ACHN (cell line): ENCODE measurements at places on chromosomes 13 and 19.
A peak's percentile ranks its signal among the peaks of the same experiment; 100 is the strongest.

- DNase-seq = no peak
Observed at GRCh38 chr13:113084094-113084942, 21.3 kb upstream of the F7 start.

- DNase-seq = no peak
Observed at GRCh38 chr19:5093297-5093928, 124.5 kb downstream of the KDM4B start.

GRCh38 chr19:4556597-4557127 is 2.8 kb downstream of the SEMA6B start:
- DNase-seq = peak; percentile 11

DNA sequence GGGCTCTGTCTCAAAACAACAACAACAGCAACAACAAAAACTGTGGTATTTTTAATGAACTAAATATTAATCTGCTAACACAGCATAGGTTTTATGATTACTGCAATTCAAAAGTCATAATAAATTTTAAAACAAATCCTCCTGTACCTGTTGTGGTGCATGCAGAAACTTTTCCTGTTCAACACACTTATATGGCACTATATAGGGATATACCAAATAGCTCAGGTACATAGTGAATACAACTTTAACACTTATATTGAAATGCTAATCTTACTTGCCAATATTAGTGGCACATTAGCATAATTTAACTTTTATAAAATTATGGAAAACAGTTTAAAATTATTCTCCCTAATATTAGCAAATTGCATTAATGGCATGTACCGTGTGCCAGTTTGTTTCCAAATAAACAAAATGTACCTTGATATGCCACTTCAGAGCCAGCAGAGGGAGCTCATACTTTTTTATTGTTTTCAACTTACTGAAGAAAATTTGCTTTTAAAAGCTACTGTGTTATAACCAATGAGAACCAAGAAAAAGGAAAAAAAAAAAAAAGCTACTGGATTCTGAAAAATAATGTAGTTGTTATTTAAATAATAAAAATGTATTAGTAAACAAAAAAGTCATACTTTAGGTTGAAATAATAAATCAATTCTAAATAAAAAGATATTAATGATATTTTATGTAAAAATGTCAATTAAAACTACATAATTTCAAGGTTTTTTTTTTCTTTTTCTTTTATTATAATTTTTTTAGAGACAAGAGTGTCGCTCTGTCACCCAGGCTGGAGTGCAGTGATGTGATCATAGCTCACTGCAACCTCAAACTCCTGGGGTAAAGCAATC is 18.0 kb upstream of the RBM26 start:
- peak; percentile 69 for DNase-seq

GRCh38 chr13:26377038-26377437 is 123.1 kb downstream of the CDK8 start:
- DNase-seq = peak; percentile 39

- peak; percentile 76 for DNase-seq
Observed at GRCh38 chr19:4759388-4760284, 31.9 kb upstream of the FEM1A start.

DNA sequence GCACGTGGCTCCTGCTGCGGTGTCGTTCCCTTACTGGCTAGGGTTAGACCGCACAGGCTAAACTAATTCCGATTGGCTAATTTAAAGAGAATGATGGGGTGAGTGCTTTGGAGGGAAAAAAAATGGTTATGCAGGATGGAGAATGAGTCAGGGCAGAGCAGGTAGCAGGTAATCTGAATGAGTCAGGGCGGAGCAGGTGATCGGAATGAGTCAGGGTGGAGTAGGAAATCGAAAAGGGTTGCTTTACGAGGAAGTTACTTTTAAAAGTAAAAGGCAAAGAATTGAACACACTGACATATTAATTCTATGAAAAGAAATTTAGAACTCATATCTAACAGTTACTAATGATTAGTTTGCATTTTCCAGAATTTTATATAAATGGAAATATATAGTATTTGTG is 335.5 kb downstream of the FOXO1 start:
- DNase-seq = no peak

DNA sequence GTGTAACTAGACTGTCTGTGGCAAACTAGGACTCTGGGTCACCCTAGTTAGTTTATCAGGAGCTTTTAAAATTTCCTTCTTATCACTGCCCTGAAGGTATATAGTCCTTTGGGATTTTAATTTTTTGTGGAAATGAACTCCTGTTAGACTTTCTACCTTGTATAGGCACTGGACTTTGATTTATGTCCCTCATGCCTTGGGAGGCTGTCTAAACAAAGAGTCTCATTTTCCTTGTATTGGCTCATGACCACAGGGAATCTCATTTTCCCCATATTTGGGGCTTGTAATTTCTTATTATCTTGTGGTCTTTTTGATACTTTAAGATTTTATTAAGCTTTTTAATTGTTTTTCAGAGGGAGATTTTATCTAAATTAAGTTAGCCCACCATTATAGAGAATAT is 21.4 kb downstream of the KCTD4 start:
- no peak for DNase-seq

DNA sequence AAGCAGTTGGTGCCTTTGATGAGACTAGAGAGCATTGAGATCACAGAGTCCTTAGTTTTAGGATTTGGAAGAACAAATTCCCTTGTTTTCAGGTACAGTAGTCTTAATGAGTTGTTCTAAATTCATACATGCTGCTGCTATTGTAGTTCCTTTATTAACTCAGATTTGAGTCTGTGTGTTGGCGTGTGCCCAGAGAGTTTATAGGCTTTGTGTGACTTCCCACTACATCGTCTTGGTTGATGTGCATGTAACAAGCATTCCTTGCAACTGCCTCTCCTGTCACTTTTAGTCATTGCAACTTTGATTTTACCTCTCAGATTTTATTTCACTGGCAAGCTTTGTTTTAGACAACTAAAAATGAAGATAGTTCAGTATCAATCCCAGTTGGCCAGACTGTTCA is 135.5 kb downstream of the ZAR1L start:
- no peak for DNase-seq

DNA sequence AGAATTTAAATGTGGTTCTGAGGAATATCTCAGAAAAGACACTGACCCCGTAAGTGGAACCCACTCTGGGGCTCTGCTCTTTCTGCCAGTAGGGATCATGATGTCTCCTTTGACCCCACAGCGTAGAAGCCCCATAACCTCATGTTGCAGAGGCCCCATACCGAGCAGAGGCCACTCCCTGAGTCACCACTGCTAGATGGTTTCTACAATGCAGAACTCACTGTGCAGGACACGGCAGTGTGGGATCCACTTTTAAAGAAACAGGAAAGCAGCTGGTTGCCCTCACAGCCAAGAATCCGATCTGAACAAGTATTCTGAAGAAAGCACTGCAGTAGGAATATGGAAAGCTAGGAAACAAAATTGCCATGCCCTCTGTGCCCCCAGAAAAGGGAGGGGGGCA is 4.2 kb downstream of the SLC7A1 start:
- DNase-seq = no peak

DNA sequence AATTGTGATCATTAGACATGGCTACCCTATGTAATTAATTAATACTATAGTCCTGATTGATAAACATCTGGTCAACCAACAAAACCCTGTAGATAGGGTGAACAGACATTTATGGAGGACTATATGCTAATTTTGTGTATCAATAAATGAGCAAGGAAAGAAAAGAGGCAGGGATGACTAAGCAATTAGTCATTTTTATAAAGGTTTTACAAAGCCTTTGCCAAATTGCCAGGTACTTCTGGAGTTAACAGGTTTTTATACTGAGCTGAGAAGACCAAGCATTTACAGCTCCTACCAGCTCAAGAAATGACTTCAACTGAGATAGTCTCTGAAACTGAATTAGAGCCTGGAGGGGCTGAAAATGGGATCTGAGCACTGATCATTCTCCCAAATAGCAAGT is 186.8 kb upstream of the PRR20A start:
- DNase-seq = no peak

DNA sequence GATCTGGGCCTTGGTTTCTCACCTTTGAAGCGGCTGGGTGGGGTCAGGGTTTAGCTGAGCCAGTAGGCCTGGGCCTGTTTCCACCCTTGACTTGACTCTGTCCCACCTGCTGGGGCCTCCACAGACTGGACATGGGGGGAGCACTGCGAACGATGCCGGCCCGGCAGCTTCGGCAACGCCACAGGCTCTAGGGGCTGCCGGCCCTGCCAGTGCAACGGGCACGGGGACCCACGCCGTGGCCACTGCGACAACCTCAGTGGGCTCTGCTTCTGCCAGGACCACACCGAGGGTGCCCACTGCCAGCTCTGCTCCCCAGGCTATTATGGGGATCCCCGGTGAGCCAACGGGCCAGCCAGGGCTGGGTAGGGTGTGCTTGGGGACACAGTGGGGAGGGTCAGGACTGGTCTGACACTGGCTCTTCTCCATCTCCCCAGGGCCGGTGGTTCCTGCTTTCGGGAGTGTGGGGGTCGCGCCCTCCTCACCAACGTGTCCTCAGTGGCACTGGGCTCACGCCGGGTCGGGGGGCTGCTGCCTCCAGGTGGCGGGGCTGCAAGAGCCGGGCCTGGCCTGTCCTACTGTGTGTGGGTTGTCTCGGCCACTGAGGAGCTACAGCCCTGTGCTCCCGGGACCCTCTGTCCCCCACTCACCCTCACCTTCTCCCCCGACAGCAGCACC is 28.0 kb downstream of the MEGF8 start:
- DNase-seq = no peak

- no peak for DNase-seq
Observed at GRCh38 chr19:3478409-3479176, 1.7 kb downstream of the SMIM24 start.

DNA sequence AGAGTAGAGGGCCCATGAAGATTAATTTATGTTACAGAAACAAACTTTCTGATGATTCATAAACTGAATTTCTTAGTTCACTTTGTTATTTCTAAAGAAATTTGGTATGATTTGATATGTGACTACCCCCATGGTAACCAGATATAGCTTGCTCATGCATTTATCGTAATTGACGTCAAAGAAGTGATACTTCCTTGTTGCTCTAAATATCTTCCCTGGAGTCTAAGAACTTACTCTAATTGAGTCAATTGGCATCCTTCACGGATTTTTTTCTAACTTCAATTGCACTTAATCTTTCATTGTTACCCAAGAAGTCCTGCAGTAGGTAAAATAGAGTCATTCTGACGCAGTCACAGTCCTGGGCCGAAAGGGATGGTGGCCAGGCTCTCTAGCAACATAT is 240.9 kb downstream of the GPC5 start:
- no peak for DNase-seq

DNA sequence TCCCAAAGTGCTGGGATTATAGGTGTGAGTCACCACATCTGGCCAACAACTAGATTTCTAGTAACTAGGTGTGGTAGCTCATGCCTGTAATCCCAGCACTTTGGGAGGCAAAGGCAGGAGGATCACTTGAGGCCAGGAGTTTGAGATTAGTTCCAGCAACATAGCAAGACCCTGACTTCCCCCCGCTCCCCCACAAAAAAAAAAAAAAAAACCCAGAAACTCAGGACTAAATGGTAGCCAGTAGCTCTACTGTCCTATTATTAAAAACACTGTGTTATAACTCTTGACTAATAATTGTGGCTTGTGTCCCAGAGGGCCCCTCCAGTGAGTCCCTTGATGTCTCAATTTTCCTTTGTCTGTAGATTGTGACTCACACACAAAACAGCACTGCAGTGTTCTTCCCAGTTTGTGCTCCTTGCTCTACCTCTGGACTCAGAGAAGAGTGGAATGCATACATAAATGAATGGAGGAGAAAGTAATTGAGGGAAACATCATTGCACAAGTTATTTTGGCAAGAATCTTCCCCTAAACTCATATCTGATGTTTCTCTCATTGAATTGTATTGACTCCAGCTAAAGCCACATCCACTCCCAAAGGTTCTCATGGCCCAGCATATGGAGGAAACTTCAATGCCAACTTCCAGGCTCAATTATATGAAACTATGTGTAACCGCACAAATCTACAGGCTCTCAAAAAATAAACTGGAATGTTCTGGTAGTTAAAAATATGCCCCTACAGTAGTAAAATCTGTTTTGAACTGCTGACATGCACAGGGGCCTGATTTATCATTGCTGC is 8.8 kb downstream of the TPT1 start:
- DNase-seq = no peak

DNA sequence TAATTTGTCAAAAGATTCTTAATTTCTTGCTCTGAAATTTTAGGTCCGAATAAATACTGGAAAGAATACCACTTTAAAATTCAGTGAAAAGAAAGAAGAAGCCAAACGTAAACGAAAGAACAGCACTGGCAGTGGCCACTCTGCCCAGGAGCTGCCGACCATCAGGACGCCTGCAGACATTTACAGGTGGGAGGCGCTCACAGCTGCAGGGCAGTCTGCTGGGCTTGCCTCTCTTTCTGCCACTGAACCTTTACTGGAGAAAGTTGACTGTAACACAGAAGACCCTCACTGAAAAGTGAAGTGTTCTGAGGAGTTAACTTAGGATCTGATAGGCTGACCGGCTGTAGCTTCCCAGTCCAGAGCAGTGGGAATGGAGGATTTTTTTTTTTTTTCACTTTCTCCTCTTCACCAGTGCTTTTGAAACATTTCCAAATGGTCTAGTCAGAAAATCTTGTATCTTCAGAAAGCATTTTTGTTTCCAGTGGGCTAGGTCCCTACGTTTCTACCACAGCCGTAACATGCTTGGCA is 69.1 kb downstream of the URI1 start:
- no peak for DNase-seq

DNA sequence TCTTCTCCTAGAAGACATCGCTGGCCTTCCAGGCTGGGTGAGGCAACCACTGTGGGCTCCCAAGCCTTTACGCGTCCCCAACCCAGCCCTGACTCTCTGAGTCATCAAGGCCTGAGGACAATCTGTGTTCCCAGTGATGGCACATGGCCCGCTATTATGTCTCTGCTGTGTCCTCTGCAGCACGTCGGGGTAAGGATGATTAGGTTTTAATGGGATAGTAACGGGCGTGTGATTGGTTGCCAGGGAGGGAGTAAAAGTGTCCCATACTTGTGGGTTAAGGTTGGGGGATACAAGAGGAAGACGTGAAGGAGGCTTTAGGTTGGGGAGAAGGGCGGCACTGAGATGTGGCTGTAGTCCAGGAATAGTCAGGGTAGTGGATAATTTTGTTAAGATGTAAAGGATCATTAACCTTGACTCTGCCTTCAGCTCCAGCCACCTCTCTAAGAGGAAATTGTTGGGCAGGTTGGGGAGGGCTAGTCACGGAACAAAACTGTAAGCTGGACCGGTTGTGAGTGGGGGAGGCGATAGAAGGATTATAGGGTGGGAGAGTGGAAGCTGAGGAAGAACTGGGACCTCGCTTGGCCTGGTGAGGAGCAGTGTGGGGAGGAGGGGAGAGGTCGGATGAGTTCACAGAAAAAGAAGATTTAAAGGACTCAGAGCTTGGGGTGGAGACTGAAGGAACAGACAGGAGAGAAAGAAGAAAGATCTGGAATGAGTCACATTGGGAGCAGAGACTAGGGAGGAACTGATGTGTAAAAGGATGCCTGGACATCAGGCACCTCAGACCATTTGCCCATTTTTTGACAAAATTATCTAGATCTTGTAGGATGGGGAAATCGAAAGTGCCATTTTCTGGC is 27.9 kb upstream of the IGFL1 start:
- no peak for DNase-seq
